ENCODE measurements at places on chromosomes 13 and 19.

DNA sequence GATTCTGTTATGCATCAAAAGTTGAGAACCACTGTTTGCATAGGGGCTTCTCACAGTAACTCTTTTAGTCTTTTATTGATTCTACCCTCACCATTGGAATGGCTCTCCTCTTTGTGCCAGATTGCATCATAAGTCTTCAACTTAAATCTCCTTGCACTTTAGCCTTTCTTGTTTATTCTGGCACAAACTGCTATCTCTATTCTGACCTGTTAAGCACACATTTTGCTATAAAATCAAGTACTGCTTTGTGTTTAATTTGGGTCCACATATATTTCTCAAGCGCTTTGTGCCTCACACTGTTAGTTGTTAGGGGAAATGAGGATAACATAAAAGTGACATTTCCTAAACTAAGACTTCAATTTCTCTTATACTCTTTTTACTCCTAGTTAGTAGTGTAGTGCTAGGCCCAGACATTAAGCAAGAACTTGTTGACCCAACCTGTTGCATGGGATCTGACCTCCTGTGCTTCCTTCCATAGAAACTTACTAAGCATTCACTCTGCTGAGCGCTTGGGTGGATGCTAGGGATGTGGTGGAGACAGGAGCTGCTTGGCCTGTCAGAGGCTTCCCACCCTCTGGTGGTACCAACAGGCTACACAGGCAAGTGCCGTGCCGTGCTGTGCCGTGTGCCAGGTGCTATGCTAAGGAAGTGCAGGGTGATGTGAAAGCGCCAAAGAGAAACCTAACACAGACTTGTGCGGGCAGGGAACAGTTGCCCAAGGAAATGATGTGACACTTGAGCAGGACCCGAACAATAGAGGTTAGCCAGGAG is 1.2 kb downstream of the UTP14C start:
- H3K27me3 ChIP-seq = no peaks in the 10 kb centered on the region
- H3K27ac ChIP-seq = no peak overlapping the region
- 0 out of 2 replicates have a peak, but pooled peaks cover 1% of the 10 kb centered on the region for H3K36me3 ChIP-seq
- no peak overlapping the region for H3K4me3 ChIP-seq
- DNase-seq = no peak
- no peaks in the 10 kb centered on the region for H3K4me1 ChIP-seq

DNA sequence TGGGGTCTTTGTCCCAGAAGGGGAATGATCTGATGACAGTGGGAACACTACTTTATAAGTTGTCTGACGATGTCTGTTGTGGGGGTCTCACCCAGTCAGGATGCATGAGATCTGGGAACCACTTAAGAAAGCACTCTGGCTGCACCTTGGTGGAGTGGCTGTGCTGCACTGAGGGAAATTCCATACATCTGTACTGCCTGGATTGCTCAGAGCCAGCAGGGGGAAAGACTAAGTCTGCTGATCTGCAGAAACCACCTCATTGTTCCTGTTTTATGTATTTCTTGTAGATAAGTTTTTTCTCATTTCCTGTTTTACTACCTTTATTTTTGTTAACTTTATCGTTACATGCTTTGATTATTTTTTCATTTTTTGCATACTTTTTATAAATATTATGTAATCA is 27.3 kb downstream of the ZNF430 start:
- DNase-seq = no peak
- no peak overlapping the region for H3K27ac ChIP-seq

GRCh38 chr13:113538689-113539058 is 45.9 kb upstream of the TFDP1 start:
- no peaks in the 10 kb centered on the region for H3K27me3 ChIP-seq
- no peak for DNase-seq
- H3K4me1 ChIP-seq = no peaks in the 10 kb centered on the region
- 0 out of 2 replicates have a peak, but pooled peaks cover 2% of the 10 kb centered on the region for H3K36me3 ChIP-seq
- no peak overlapping the region for H3K4me3 ChIP-seq

DNA sequence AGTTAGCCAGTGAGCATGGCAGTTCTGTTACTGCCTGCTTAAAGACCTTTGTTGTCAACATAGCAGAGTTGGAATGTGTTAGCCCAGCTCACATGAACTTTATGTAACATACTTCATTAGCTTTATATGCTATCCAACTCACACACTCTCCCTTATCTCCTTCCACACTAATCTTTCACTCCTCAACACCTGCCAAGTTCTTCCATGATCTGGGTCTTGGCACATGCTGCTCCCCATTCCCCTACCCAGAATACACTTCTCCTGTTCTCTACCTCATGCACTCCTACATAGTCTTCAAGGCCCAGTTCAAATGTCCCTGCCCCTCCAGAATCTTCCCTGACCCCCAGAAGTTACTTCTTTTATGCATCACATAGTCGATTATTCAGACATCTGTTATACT is 179.3 kb downstream of the KATNAL1 start:
- no peak overlapping the region for H3K27ac ChIP-seq
- DNase-seq = no peak
- no peaks in the 10 kb centered on the region for H3K36me3 ChIP-seq

- H3K36me3 ChIP-seq = no peaks in the 10 kb centered on the region
- DNase-seq = no peak
- H3K27ac ChIP-seq = no peak overlapping the region
- H3K4me1 ChIP-seq = no peaks in the 10 kb centered on the region
- H3K4me3 ChIP-seq = no peak overlapping the region
Observed at GRCh38 chr13:101289764-101290163, 126.5 kb downstream of the NALCN start.

DNA sequence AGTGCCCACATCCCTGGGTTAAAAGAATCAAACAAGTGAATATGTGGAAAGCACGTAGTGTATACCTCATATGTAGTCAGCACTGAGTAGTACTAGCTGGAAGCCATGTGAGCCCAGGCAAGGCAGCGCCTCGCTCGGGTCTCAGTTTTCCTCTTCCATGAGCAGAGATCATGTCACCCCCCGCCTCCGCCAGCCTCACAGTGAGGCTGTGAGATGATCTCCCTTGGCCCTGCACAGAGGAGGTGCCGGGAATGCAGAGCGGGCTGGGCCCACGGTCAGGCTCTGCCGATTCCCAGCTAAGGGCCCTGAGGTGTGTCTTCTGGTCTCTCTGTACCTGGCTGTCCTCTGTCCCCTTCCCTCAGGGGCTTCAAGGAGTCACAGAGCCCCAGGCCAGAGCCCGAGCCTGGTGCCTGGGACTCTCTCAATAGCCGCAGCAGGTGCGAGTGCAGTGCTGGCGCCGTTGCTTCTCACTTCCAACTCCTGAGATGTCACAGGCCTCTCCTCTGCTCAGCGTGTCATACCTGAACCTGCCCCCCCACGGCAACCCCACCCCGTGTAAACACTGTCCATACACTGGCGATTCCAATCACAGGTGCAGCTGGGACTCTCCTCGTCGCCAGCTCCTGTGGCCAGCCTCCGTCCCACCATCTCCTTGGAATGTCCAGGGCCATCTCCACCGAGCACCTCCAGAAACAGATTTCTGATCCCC is 26.9 kb downstream of the DPF1 start:
- H3K27ac ChIP-seq = no peak overlapping the region
- H3K4me1 ChIP-seq = no peaks in the 10 kb centered on the region
- no peak overlapping the region for H3K4me3 ChIP-seq
- peaks cover 23% of the 10 kb centered on the region for H3K36me3 ChIP-seq
- no peak for DNase-seq

- DNase-seq = no peak
- H3K4me1 ChIP-seq = peaks cover 3% of the 10 kb centered on the region
- H3K36me3 ChIP-seq = peaks cover 8% of the 10 kb centered on the region
- no peak overlapping the region for H3K4me3 ChIP-seq
- H3K27ac ChIP-seq = no peak overlapping the region
Observed at GRCh38 chr13:99250982-99251825, 7.0 kb downstream of the GPR18 start.

- H3K36me3 ChIP-seq = peaks cover 22% of the 10 kb centered on the region
- peaks cover 8% of the 10 kb centered on the region for H3K4me1 ChIP-seq
- H3K4me3 ChIP-seq = 0 out of 2 replicates have a peak within 1 kb of the TSS, but pooled peaks have one; percentile 16
- no peak for DNase-seq
- H3K27ac ChIP-seq = no peak within 1 kb of the TSS
Observed at GRCh38 chr19:49690656-49691242, at the start of gene CPT1C. Gene CPT1C (plus strand): TSS chr19:49691116. CDS start chr19:49692253, 1,137 bp downstream.

DNA sequence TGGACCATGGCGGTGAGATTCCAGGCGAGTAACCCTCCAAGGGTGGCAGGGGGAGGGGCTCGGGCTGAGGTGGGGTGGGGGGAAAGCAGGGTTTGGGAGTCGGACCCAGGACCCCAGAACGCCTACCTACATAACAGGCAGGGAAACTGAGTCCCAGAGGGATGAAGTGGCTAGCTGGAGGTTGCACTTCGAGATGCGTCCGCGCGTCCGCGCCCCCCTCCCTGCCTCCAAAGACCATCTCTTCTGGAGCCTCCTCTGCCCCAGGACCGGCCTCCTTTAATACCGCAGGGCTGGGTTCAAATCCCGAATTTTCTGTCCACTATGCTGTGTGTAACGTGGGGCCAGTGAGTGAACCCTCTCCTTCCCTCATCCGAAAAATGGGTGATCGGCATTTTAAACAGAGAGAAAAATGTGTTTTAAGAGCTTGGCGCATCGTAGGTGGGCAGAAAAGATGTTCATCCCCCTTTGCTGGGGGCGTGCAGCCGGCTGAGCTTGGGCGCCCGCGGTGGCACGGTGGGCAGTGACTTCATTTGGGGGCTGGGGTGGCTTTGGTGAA is 13.8 kb downstream of the TJP3 start:
- 0 out of 2 replicates have a peak, but pooled peaks cover 3% of the 10 kb centered on the region for H3K27me3 ChIP-seq
- DNase-seq = no peak
- no peaks in the 10 kb centered on the region for H3K4me1 ChIP-seq
- no peak overlapping the region for H3K27ac ChIP-seq
- H3K36me3 ChIP-seq = no peaks in the 10 kb centered on the region

DNA sequence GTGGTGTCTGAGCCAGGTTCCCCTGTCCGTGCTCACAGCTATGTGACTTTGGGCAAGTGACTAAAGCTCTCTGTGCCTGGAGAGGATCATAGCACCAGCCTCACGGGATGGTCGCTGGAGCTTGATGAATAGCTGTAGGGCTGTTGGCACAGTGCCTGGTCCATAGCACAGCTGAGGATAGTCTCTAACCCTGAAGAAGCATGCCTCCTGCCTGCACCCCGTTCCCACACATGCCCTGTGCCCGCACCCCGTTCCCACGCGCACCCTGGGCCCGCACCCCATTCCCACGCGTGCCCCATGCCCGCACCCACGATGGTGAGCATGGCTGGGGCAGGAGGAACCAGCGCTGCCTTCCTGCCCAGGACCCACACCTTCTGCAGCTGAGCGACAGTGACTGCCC is 63.7 kb upstream of the F7 start:
- no peak overlapping the region for H3K4me3 ChIP-seq
- H3K4me1 ChIP-seq = no peaks in the 10 kb centered on the region
- no peak for DNase-seq
- no peak overlapping the region for H3K27ac ChIP-seq
- H3K27me3 ChIP-seq = no peaks in the 10 kb centered on the region
- H3K36me3 ChIP-seq = no peaks in the 10 kb centered on the region

DNA sequence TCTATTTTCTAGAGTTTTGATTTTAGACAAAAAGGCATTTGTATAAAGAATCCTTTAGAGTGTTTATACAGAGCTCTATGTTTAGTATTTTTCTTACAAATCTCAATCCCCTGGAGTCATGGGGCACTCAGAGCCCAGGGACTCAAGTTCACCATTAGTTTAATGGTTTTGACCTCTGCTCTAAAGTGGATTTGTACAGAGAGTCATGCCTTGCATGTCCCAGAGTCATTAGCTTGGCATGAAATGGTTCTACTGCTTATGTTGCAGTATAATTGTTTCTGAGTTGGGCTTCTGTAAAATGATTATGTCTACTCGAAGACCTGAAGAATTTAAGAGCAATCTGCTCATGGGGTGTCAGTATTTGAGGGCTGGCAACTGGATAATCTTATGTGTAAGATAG is 406.2 kb downstream of the DLEU7 start:
- H3K27ac ChIP-seq = no peak overlapping the region
- no peak for DNase-seq
- no peaks in the 10 kb centered on the region for H3K4me1 ChIP-seq
